CD4-positive, alpha-beta memory T cell (primary cell): ENCODE measurements at places on chromosomes 5 and 9.

- no peak for DNase-seq
Measured at GRCh38 chr5:6754766-6755165, 41.5 kb downstream of the TENT4A start.

- no peak for DNase-seq
Measured at GRCh38 chr9:76905791-76906646, at the start of gene PRUNE2. Gene PRUNE2, minus strand, starts transcription at chr9:76906114. Its CDS starts 151 bp downstream, at chr9:76905963.

DNA sequence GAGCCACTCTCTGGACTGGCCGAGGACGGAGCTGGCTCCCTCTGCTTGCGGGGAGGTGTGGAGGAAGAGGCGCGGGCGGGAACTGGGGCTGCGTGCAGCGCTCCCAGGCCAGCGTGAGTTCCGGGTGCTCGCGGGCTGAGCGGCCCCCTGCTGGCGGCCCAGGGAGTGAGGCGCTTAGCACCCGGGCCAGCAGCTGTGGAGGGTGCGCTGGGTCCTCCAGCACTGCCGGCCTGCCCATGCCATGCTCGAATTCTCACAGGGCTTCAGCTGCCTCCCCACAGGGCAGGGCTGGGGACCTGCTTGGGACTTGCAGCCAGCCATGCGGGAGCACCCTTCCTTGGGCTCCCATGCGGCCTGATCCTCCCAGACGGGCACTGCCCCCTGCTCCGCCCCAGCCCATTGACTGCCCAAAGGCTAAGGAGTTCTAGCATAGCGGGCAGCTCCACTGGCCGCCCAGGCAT lies 416.9 kb downstream of the MRPS30 start:
- DNase-seq = no peak

DNA sequence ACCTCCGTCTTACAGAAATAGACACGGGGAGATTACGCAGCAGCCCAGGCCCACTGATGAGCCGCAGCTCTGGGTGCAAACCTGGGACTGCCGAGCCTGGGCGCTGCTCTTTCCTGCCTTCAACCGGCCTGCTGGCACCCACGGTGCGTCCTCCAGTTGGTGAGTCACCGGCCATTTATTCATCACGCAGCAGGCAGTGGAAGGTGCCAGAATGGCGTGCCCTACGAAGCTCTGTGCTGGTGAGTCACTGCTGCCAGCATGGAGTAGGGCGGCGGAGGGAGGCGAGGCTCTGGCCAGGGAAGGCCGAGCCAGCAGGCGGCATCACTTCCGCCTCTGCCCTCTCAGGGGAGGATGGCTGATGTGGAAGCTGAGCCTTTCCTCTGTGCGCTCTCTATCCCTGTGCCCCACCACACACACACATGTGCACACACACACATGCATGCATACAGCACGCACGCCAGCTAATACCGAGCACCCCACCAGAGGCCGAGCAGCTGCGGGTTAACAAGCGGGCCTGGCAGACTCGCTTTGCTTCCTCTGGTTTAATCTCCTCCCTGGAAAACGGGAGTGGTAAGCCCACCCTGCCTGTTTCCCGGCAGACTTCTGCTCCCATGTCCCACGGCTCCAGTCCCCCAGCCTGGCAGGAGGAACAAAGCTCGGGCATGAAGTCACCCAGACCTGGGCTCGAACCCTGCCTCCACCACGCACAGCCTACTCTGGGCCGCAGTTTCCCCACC lies 39.2 kb downstream of the OLFM1 start:
- DNase-seq = no peak

DNA sequence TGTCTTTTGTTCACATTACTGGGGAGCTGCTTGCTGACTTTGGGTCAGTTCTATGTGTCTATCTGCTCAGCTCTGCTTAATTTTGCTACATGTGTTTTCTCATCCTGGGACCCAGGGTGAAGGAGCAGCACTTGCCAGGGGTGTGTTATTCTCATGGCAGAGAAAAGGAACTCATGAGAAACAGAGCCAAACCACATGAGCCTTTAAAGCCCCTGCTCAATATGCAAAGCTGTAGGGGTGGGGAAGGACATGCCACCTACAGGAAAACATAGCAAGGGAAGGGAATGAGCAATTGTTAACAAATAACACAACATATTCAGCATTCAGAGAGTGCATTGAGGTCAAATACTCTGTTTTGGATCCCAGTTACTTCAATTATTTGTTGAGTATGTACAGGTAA lies 290.9 kb downstream of the CDK5RAP2 start:
- DNase-seq = no peak
